ENCODE measurements at places on chromosomes 5 and 9.
A peak's percentile ranks its signal among the peaks of the same experiment; 100 is the strongest.

GRCh38 chr9:2274762-2275161 lies 259.6 kb downstream of the SMARCA2 start:
- DNase-seq = no peak

- peak; percentile 46 for DNase-seq
Measured at GRCh38 chr5:161544350-161544765, 2.2 kb downstream of the GABRB2 start.

GRCh38 chr9:121071756-121072421 lies 2.9 kb upstream of the CNTRL start:
- no peak for DNase-seq

- peak; percentile 88 for DNase-seq
Measured at GRCh38 chr9:28808042-28808441, 1234.8 kb upstream of the C9orf72 start.

Data from renal cortical epithelial cell (primary cell).